ENCODE measurements at places on chromosomes 13 and 19.

DNA sequence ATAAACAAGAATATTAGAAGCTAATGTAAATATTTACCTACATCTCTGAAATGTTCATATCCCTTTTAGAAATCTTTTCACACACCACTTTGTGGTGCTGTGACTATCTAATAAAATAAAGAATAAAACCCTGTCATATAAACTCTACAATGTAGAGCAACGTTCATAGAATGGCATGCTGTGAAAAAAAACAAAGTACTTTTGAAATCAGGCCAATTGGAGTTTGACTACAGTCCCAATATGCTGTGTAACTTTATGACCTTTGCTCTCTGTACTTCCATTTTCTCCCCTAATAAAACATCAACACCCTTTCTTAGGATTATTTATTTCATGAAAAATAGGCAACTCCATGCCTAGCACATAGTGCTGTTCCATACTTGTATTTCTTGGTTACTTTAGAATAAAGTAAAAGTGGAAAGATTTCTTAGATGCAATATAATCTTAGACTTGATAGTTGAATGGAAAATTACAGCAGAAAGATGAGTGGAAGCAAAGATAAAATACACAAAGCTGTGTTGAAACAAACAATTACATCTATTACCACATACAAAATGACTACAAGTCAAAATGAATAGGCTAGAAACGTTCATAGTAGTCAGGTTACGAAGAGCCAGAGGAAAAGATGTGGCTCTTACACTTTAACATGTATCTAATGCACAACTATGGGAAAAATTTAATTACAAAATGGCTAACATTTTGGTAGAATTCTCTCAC, 613.2 kb upstream of the SLITRK5 start:
- no peak for DNase-seq

GRCh38 chr19:18718015-18718526, 34.6 kb downstream of the CRTC1 start:
- DNase-seq = peak; percentile 10

DNA sequence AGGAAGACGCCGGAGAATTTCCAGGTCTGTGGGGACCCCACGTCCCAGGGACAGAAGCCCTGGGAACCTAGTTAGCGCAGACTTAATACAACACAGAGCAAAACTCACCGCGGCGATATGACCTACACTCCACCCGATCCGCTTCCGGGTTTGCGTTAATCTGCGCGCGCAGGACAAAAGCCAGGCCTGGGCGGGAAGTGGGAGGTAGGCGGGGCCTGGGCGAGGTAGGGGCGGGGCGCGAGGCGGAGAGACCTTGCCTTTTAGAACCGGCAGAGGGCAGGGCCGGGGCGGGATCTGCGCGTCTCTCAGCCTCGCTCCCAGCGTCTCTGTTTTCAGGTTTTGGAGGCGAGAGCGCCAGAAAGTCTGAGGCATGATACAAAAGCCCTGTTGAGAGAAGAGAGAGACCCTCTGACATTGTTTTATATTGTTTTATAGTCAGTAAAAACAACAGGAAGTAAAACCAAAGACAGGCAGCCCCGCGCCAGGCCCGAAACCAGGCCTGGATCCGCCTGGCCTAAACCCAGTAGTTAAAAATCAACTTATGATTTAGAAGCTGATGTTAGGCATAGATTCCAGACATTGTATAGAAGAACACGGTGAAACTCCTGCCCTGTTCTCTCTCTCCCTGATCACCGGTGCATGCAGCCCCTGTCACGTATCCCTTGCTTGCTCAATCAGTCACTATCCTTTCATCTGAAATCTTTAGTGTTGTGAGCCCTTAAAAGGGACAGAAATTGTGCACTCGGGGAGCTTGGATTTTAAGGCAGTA, at the start of gene ZNF611:
Gene ZNF611 (minus strand): TSS at position 152 of the 769 bp plus-strand sequence. CDS start 19,150 bp downstream, outside the sequence.
- DNase-seq = peak; percentile 97

GRCh38 chr13:37029617-37030016, 29.0 kb downstream of the EXOSC8 start:
- DNase-seq = no peak

DNA sequence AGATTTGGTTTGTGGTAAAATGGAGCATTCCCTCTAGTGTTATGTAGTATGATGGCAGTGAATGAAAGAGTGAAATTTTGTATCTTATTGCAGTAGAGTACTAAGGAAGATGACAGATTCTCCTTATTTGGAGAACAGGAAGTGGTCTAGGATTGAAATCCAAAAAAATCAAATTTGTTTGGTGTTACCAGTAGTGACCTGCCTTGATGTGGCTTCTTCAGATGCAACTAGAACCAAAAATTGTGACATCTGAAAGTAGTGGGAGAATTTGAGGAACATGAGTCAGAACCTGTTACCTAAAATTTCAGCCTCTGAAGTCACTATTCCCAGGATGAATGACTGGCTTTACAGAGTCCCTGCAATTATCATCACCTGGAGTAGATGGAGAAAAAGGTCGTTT, 165.9 kb downstream of the KLF5 start:
- DNase-seq = peak; percentile 85

DNA sequence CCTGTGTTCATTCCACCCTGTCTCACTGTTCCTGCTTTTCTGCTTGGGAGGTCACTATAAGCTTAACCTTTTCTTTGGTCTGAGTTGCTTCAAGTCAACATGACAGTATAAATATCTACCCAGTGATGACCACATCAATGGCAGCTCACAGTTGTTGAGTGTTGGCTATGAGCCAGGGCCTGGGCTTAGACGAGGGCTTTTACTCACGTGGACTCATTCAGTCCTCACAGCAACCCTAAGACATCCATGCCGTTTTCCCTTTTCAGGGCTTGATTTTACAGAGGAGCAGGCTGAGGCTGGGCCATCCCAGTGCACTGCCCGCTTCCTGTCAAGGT, 10.2 kb upstream of the CCDC97 start:
- DNase-seq = peak; percentile 26

GRCh38 chr13:51275101-51275500, 52.9 kb downstream of the FAM124A start:
- DNase-seq = no peak

All from inflammatory macrophage (primary cell).